ENCODE measurements at places on chromosomes 7 and 10.

DNA sequence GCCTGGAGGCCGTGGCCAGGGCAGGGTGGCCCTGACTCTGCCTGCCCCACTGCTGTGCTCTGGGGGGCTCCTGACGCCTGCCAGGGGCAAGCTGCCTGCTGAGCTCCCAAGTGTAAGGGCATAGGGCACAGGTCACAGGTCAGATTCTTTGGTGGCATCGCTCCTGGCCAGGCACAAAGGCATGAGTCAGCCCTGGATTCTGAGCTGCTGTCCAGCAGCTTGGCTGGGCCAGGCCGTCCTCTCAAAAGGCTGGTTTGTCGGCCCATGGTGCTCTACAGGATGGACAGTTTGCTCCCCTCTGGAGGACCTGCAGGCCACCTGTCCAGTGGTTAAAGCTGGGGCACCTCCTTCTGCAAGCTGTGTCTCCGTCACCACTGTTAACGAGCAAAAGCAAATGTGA, 2.9 kb downstream of the ADGRA1 start:
- DNase-seq, result no peak

DNA sequence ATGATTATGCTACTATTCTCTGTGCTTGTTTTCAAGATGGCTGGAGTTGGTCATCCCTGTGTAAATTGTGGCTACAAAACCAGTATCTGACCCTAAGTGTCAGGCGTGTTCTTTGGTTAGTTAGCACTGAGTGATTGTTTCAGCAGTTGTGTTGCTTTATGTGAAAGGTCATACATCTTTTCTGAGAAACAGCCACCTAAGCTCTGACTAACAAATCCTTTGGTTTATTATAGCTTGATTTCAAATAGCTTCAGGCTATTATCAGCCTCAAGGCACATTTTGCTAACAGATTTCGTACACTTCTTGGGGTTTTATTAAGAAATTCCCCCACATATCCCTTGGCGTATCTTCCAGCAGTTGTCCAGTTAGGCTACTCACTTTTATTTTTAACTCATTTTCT, 4.8 kb upstream of the ADRB1 start:
- no peak for DNase-seq

DNA sequence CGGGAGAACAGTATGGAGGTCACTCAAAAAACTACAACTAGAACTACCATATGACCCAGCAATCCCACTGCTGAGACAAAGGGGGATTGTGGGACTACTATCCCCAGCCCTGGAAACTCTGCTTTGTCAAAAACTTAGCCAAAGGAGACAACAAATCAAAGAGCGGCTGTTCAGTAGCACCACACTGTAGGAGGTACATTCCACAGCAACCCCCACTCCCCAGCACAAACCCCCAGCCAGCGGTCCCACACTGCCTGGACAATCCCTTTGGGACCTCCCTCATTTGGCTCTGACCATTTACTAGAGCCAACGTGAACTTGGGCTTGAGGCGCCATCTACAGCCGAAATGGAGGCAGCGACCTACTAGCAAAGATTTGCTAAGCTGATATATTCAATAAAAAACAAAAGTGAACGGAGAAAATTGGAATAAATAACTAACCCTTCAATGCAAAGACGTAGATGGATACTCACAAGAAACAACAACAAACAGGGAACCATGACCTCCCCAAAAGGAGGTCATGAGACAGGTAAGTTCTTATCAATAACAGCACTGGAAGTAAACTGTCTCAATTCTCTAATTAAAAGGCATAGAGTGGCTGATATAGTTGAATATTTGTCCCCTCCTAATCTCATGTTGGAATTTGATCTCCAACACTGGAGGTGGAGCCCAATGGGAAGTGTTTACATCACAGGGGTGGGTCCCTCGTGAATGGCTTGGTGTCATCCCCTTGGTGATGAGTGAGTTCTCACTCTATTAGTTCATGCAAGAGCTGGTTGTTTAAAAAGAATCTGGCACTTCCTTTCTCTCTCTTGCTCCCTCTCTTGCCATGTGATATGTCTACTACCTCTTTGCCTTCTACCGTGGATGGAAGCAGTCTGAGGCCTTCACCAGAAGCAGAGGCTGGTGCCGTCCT, 119.0 kb upstream of the KCNMA1 start:
- DNase-seq, result peak; percentile 89

DNA sequence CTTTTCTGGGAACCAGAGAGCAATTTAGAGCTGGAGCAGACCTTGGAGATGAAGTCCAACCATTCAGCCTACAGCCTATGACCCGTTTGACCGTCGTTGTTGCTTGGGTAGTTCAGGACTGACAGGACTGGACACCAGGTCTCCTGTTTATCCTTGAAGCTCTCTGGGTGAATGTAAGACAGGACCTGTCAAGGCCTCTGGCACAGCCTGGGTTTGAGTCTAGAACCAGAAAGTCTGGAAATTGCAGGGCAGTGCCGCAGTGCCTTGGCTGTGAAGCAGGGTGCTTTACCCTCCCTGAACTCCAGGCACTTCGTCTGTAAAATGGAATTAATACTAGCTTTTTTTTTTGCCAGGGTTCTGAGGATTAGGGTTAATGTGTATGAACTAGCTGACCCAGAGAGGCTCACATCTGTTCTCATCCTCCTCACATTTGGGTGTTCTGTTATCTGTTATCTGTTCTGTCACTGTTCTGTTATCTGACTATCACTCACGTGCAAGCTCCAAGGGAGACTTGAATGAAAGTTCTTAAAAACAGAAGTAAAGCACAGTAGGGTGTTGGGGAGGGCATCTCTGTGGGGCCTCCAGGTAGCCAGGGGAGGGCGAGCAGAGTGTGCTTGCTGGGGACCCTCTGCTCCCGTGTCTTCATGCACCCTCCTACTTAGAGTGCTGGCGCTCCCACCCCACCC, 9.9 kb downstream of the BLVRA start:
- no peak for DNase-seq

DNA sequence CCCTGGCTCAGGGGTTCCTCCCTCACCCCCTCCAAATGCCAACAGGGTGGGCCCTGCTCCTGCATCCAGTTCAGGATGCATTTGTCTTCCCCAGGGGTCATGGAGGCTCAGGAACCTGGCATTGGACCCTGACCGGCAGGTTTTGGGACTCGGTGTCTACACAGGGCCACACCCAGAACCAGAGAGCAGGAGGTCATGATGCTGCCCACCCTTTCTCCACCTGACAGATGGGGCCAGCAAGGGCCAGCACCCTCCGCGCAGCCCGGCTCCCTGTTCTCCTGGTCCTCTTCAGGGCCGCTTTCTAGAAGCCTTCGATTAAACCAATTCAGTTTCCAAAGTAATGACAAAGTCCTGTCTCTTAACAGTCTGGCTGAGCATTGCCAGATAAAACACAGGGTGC, 50.2 kb downstream of the CAMK2B start:
- no peak for DNase-seq

DNA sequence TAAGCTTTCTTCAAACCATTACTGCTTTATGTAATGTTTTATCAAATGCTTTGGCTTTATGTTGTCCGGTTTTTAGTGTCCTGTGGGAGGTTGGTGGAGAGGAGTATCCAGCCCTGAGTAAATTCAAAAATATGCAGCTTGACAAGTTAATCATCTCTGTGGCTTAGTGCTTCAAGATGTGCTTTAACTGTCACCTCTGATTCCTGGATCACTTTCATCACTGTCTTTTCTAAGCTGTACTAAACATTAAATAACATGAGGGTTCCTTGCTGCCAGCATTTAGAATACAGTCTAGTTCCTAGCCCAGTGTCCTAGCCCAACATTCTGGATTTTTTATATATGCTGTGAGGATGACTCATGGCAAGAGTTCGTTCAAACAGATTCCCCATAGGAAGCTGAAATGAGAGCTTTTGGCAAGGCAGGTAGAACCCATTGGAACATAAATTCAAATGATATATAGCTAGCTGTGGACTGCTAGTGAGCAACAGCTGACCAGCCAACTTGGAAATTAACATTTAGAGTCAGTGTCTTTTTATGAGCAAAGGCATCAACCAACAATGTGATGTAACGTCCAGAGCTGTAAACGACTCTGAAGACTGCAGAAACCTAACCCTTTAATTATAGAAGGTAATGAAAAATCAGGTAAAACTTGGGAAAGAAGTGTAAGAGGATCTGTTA, 80.6 kb upstream of the OIT3 start:
- DNase-seq, result peak; percentile 62

GRCh38 chr7:5549096-5549763, 125.6 kb upstream of the TNRC18 start:
- peak; percentile 56 for DNase-seq

GRCh38 chr7:142381727-142382390, 124.0 kb upstream of the PRSS58 start:
- no peak for DNase-seq

- DNase-seq, result no peak
Measured at GRCh38 chr7:148447221-148447849, 143.2 kb upstream of the C7orf33 start.

DNA sequence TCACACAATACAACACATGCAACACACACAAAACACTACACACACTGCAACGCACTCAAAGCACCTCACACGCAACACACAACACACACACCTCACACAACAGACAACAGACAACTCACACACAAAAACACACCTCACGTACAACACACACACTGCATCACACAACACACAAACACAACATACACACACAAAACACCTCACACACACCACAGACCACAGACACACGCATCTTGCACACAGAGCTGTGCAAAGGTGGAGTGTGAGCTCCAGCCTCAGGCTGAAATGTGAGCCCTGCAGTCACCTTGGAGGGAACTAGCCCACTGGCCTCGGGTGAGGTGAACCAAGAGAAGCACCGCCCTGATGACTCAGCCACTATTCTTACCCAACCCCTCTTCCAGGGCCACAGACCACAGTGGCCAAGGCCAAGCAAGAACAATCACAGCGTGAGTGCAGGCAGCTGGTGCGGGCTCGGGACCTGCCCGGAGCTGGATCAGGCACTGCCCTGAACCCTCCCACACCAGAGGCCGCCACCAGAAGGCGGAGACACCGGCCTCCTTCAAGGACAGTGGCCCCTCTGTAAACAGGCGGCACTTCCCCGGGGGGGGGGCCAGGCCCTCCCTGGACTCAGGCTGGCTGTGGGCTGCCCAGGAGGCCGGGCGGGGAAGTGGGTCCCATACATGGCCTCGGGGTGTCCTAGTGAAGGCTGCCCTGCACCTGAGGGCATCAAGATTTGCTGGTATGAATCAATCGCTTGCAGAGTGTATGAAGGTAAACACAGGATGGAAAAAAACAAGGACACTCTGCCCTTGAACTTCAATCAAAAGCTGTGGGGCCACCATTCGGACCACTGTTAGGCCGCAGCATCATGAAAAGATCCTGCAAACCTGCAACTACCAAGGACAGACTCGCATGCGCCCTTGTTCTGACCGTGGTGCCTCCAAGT, 106.7 kb downstream of the TNS3 start:
- DNase-seq, result peak; percentile 92

DNA sequence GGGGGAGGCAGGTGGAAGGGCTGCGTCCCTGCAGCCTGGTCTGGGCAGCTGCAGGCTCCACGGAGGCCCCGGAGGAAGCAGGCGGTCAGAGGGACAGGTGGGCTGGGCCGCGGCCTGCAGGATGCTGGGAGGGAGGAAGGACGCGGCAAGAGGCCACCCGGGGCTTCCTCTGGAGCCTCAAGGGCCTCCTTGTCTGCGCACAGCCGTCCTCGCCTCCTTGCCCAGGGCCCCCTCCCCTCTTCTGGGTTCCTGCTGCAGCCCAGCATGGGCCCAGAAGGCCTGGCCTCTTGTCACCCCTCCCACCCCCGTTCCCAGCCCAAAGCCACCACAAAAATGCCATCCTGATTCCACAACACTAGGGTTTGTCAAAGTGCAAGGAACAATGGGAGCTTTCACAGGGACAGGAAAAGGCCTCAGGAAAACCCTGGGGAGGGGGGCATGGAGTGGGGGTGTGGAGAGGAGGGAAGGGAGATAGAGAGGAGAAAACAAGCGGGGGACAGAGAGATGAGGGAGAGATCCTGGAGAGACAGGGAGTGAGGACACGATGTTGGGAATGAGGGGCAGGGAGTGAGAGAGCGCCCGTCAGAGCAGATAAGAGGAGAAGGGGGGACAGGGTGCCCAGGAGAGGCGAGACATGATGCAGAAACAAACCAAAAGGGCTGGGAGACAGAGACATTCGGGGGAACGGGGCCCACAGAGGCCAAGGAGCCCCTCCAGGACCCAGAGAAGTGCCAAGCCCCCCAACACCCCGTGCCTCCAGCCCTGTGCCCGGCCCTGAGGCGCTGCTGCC, 41.8 kb downstream of the ZCCHC24 start:
- DNase-seq, result peak; percentile 88

DNA sequence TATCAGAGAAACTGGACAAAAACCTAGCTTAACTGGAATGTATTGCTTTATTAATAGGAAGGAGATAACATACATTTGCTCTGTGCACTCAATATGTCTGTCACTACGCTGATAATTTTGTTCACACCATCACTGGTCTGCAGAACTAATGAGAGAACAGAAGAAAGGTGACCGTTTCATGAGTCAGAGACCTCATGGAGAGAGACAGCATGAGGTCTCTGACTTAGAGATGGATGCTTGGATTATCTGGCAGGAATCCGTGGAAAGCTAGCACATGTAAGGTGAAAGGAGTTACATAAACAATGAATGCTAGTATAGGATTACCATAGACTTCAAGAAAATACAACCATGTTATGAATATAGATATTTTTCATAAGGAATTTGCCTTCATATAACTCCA, 947.3 kb downstream of the IPMK start:
- no peak for DNase-seq

- DNase-seq, result peak; percentile 68
Measured at GRCh38 chr10:35913628-35914027, 271.5 kb upstream of the FZD8 start.

DNA sequence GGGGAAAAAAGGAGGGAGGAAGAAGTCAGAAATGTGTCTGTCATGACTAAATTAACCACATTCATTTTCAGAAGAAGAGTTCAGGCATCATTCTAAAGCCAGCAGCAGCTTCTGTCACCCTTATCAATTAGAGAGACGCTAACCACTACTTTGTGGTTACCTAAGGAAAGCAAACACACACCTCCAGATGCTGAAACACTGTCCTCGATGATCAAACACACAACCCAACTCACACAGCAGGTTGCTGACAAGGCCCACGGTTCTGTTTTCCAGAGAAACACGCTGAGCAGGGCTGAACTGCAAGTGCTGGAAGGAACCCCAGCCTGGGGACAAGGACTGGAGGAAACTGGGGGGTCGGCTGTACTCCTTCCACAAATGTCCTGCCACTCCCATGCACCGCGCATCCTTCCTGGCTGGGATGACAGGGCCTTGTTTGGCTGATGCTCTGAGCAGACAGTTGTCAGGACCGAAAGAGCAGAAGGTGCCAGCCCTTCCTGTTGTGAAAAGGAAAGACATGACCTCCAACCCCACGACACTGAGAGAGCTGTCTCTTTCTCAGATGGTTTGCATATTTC, 36.6 kb downstream of the PRKCQ start:
- no peak for DNase-seq

DNA sequence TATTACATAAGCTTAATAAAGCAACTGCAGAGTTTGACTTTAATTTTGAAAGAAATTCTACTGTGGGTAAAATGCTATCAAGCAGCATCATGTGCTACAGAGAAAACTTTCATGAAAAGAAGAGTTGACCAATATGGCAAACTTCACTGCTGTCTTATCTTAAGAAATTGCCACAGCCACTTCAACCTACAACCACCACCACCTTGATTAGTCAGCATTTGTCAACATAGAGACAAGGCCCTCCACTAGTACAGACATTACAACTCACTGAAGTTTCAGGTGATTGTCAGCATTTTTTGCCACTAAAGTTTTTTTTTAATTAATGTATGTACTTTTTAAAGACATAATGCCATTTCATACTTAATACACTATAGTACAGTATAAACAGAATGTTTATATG, 350.3 kb downstream of the HPSE2 start:
- DNase-seq, result no peak

Measured in cardiac fibroblast (primary cell).